ENCODE measurements at places on chromosomes 11 and 22.

DNA sequence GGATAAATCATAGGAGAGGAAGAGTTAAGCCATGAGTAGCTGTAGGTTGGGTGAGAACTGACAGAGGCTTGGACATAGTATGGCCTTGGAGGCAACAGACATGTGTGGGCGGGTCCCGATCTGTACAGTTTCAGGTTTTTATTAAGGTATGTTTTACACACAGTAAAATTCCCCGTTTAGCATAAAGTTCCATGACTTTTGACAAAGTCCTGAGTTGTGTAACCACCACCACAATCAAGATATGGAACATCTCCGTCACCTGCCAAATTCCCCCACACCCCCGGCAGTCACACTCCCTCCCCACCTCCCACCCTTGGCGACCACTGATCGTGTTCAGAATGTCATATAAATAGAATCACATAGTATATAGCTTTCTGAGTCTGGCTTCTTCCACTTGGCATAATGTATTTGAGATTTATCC, 68.1 kb downstream of the GRIK4 start:
- DNase-seq, result no peak

GRCh38 chr11:59437770-59438169, 1.5 kb downstream of the OR5A1 start:
- no peak for DNase-seq

DNA sequence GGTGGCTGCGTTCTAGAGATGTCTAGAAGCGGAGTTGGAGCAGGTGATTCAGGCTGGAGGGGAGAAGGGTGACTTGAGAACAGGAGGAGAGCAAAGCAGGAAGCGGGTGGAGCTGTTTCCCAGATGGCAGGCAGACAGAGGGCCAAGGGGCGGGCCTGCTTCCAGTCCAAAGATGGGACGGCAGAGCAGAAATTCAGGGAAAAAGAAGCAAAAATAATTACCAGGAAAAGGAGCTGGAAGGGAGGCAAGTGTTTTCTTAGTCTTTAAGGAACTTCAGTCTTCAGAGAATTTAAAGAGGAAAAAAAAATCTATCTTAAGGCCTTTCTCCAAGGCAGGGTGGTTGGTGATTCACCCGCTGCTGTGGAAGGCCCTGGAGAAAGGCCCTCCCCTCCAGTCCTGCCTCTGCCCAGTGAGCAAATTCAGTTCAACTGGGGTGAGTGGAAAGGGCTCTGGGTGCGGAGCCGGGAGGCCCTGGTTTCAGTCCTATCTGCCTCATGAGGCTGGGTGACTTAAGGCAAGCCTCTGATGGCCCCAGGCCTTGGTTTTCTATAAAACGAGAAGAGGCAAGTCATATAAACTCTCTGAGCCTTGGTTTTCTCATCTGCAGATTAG, 4.5 kb upstream of the CREB3L1 start:
- no peak for DNase-seq

DNA sequence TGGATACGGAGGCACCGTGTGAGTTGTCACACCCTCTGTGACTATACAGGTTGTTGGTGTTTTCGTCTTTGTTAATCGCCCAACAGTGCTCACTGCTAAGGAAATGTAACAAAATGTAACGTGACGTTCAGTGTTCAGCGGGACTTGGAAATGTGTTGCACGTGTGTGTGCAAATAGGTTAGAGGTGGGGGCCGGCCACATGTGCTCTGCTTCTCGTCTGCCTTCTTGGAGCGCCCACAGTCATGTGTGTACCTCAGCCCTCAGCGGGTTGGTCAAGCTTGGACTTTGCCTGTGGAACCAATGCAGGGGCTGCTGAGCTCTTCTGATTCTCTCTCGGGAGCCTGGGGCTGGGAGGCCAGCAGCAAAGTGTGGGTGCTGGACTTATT, 7.4 kb upstream of the SMIM38 start:
- no peak for DNase-seq

GRCh38 chr11:118881228-118881627, 2.5 kb upstream of the CXCR5 start:
- no peak for DNase-seq

DNA sequence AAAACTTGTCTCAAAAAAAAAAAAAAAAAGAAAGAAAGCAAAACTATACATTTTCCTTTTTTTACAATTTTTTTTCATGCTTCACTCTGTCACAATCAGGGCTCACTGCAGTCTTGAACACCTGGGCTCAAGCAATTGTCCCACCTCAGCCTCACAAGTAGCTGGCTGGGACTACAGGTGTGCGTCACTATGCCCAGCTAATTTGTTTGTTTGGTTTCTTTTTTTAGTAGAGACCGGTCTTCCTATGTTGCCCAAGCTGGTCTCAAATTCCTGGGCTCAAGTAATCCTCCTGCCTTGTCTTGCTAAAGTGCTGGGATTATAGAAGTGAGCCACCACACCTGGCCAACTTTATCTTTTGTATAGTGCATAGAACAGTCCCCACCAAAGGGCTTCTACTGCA, 15.0 kb upstream of the CXCR5 start:
- no peak for DNase-seq

- no peak for DNase-seq
Measured at GRCh38 chr11:103987629-103988594, 48.5 kb upstream of the DDI1 start.
